ENCODE measurements at places on chromosomes 5 and 9.

GRCh38 chr5:33329891-33330290 lies 110.9 kb upstream of the TARS1 start:
- DNase-seq, result no peak

DNA sequence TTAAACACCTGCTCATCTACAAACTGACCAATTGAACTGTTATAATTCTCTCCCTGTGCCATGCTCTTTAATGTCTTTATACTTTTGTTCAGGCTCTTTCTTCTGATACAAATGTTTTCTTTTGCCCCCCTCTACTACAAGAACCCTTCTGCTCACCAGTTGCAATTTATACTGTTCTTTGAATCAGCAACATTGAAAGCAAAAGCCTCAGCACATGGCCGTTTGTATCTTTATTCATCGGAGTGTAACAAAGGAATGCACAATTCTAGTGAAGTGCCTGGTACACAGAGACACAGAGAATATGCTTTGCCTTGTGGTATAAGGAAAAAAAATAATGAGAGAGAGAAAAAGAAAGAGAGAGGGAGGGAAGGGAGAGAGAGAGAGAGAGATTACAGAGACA lies 547.1 kb downstream of the CDH12 start:
- DNase-seq, result no peak

GRCh38 chr5:73693573-73694061 lies 67.6 kb downstream of the ARHGEF28 start:
- peak; percentile 25 for DNase-seq

DNA sequence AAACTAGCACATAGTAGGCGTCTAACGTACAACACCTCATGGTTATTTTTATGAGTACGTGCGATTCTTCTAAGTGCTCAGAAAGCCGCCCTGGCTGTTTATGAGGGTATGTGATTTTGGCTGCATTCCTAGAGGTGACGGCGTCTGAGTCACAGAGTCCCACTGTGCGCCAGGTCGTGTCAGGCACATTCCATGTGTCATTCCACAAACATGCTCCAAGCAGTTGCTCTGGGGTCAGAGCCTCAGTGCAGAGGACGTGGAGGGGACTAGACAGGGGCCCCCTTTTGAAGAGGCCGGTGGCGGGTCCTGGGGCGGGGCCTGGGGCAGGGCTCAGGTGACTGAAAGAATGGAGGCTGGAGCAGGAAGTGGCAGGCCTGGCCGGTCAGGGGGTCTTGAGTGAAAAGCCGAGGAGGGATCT lies 51.9 kb downstream of the NEK6 start:
- peak; percentile 92 for DNase-seq

GRCh38 chr5:154207204-154207603 lies 16.7 kb downstream of the GALNT10 start:
- no peak for DNase-seq

DNA sequence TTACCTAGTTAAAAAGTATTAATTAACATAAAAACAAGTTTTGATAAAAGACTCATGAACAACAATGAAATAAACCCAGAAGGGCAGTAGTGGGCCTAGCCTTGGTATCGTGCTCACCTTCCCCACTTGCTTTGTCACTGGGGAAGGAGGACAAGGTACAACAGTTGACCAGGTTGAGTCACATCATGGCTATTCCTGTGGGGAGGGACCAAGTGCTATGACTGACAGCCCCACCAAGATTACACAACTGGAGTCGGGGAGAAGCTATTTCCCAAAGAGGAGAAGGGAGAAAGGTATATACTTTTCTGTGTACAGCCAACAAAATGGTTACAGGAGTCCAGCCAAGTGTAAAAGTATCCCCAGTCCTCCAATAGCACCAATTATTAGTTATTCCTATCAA lies 251.3 kb upstream of the RFX3 start:
- no peak for DNase-seq

DNA sequence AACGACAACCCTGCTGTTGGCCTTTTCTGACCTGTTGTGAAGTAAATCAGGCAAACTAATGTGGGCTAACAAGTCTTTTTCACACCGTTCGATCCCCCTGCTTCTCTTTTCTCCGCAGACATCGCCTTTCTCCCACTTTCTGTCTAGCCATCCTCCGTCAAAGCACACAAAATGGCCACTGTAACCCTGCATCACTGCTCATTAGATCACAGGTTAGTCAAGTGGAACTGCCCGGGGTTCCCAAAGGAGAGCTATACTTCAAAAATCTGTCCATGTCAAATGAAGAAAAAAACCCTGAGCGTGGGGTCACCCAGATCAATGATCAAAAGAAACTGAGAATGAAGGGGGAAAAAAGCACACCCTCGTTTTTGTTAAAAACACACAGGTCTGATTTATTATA lies 212.1 kb downstream of the ARL15 start:
- no peak for DNase-seq

GRCh38 chr9:104836235-104836634 lies 72.3 kb downstream of the NIPSNAP3B start:
- DNase-seq, result no peak

- DNase-seq, result no peak
Observed at GRCh38 chr5:135450336-135450735, 1.8 kb downstream of the TIFAB start.

- DNase-seq, result peak; percentile 79
Observed at GRCh38 chr9:33374634-33375237, 27.6 kb downstream of the AQP7 start.

GRCh38 chr9:127578952-127579853 lies 32.9 kb upstream of the STXBP1 start:
- DNase-seq, result peak; percentile 90

GRCh38 chr5:89706731-89707130 lies 702.8 kb downstream of the CETN3 start:
- no peak for DNase-seq

- no peak for DNase-seq
Observed at GRCh38 chr5:134106991-134107701, 7.3 kb upstream of the TCF7 start.

DNA sequence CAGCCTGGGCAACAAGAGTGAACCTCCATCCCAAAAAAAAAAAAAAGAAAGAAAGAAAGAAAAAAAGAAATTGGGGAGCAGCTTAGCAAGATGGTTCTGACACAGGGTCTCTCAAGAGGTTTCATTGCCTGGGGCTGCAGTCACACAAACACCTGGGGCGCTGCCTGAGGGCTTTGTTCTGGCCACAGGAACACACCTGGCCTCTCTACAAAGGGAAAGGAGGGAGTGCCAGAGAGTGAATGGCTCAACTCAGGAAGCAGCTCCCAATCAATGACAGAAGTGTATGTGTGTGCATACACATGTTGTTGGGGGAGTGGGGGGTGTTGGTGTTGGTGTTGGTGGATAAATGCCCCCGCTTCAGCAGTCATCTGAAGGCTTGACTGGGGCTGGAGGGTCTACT lies 32.4 kb upstream of the CTNNA1 start:
- DNase-seq, result no peak

DNA sequence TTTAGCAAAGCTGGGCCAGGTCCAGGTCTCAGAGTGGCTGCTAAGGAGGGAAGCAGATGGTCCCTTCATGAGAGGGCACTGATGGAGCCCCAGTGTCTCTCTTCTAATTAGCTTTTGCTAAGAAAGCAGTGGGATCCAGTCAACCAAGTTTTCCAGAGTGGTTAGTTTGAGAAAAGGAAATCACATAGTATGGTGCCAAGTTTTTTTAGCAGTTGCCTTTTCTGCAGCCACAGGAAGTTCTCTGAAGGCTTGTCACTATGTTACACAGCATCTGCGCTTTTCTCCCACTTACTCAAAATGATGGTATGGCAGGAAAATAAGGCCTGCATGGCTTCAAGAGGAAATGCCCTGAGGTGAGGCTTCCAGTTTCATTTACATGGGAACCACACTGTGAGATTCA lies 331.5 kb upstream of the ZNF462 start:
- DNase-seq, result no peak

DNA sequence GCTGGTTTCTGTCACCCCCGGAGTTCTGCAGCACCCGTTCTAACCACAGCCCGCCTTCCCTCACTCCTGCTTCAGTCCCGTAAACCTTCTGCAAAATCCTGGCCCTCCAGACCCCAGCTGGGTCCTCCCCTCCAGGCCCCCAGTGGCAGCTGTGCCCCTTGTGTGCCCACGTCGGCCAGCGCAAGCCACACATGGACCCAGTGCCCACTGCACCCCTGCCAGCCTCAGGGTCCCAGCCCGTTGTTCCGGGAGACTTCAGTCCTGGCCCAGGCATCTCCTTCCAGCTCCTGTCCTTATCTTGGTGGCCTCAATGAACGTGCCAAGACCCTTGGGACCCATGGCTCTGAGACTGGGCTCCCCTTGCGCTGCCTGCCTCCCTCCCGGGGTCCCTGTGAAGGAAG lies 43.2 kb downstream of the EXD3 start:
- no peak for DNase-seq

DNA sequence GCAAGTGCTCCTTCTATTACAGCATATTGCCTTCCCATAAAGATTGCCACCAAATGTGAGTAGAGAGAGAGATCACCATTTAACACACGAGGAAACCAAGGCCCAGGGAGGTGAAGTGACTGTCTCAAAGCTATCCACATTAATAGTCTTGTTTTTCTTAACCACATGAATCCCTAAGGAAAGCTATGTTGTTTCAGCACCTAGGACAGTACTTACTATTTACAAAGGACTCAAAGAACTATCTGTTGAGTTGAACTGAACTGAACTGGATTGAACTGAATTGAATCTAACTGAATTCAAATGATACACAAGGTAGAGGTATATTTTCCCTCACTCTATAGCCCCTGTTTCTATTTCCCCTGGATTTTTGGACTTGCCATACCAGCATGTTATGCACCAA lies 430.4 kb downstream of the CAAP1 start:
- DNase-seq, result no peak

GRCh38 chr5:167671176-167671575 lies 620.3 kb upstream of the WWC1 start:
- peak; percentile 21 for DNase-seq

- no peak for DNase-seq
Observed at GRCh38 chr5:128483738-128484137, 54.3 kb downstream of the FBN2 start.

DNA sequence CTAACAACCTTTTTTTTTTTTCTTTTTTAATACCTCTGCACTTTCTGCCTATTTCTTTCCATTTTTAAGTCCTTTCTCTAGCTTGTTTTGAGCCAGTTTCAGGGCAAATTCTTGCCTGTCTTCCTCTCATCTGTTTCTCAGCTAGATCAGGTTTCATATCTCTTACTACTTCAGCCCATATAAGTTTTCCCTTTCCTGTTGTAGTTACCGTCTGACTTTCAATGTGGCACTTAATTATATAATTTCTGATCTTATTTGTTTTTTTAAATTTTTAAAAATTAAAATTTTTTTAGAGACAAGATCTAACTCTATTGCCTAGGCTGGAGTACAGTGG lies 104.7 kb upstream of the ELL2 start:
- DNase-seq, result no peak
